ENCODE measurements at places on chromosomes 13 and 19.

- DNase-seq: no peak
Measured at GRCh38 chr13:100300708-100301107, 211.8 kb downstream of the PCCA start.

DNA sequence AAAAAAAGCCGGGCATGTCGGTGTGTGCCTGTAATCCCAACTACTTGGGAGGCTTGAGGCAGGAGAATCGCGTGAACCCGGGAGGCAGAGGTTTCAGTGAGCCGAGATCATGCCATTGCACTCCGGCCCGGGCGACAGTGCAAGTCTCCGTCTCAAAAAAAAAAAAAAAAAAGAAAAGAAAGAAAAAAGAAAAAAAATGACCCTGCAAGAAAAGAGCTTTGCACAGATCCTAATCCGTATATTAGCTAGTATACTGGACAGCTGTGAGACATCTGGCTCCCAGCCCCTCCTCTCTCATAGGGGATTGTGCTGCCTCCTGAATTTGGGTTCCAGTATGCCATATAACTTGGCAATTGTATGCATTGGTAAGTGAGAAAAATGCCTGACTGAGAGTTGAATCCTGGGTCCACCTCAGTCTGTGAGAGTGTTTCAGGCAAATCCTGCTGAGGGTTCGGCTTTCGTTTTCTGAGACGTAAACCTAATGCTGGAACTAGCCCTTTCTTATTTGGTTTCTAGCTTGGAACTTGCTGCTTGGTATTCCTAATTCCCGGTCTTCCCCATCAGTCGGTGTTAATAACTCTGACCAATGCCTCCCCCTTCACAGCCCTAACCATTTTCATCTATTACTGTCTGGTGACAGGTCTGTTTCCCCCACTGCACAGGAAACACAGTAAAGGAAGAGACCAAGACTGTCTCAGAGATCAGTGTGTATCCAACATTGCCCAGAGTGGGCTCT lies 1.3 kb upstream of the AKT2 start:
- no peak for DNase-seq

DNA sequence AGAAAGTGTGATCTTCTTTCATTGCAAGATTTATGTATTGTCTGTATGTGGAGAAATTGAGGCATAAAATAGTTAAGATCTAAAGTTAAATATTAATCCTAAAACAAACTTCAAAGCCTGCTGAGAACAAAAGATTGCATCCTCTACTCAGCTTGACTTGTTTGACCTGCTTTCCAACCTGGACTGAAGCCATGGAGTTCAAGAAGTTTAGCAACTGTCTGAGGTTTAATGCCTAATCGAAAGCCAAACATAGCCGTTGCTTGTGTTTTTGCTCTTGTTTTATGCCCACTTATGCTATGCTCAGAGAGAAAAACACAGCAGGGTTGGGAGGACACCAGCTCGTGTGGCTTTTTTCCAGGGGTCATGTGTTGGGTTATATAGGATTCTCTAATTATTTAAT lies 135.6 kb downstream of the NUFIP1 start:
- DNase-seq: no peak

- no peak for DNase-seq
Measured at GRCh38 chr19:13765395-13766094, 1.2 kb downstream of the MRI1 start.

DNA sequence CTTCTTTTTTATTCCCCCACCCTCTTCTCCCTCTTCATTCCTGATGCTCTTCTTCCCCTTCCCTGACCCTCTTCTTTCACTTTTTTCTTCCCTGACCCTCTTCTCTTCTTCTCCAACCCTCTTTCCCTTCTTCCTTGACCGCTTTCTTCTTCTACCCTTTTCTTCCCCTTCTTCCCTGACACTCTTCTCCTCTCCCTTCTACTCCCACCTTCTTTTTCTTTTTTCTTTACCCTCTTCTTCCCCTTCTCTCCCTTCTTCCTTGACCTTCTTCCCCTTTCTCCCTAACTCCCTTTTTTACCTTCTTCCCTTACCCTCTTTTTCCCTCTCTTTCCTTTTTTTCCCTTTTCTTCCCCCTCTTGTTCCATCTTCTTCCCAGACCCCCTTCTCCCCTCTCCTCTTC lies 931.3 kb downstream of the UQCRFS1 start:
- DNase-seq: no peak

GRCh38 chr13:94419304-94419924 lies 60.1 kb downstream of the DCT start:
- DNase-seq: no peak

- no peak for DNase-seq
Measured at GRCh38 chr19:35247526-35248309, 1.1 kb upstream of the LSR start.

GRCh38 chr13:107937848-107938247 lies 277.5 kb downstream of the LIG4 start:
- no peak for DNase-seq

DNA sequence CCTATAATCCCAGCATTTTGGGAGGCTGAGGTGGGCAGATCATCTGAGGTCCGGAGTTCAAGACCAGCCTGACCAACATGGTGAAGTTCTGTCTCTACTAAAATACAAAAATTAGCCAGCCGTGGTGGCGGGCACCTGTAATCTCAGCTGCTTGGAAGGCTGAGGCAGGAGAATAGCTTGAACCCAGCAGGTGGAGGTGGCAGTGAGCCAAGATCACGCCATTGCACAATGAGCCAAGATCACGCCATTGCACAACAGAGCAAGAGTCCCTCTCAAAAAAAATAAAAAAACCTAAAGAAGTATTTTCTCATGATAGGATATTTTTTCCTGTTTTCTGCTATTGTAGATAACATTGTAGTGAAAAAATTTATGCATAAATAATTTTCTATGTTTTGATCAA lies 13.3 kb downstream of the IFT88 start:
- no peak for DNase-seq

GRCh38 chr13:50026788-50027473 lies 11.7 kb downstream of the KCNRG start:
- DNase-seq: no peak

GRCh38 chr19:46620267-46620666 lies 4.6 kb downstream of the PTGIR start:
- DNase-seq: no peak

- no peak for DNase-seq
Measured at GRCh38 chr19:32397671-32398101, 7.9 kb upstream of the DPY19L3 start.

DNA sequence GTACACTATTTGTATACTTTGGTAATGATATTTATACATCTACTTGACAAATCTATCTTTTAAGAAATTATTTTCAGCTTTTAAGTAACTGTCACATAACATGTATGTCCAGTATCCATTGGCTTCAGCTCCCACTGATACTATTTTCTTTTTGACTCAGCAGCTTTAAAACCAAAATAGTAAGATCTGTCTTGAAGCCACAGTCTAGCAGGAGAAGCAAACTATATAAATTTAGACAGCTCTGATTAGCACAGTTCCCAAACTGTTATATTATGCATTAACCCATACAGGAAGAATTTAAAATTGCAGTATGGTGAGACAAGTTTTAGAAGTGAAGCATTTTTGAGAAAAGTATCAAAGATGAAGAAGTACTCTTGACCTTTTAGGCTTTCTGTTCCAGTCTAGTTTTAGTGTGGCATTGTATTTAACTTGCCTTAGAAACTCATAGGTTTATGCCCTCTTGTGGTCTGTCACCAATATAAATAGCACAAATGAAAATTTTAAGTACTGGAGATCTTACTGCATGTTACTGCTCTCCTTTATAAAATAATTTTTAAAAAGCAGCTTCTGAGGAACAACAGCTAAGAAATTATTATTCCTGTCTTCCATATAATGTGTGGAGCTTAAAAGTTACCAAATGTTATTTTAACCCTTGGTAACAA lies 24.7 kb downstream of the URI1 start:
- no peak for DNase-seq

DNA sequence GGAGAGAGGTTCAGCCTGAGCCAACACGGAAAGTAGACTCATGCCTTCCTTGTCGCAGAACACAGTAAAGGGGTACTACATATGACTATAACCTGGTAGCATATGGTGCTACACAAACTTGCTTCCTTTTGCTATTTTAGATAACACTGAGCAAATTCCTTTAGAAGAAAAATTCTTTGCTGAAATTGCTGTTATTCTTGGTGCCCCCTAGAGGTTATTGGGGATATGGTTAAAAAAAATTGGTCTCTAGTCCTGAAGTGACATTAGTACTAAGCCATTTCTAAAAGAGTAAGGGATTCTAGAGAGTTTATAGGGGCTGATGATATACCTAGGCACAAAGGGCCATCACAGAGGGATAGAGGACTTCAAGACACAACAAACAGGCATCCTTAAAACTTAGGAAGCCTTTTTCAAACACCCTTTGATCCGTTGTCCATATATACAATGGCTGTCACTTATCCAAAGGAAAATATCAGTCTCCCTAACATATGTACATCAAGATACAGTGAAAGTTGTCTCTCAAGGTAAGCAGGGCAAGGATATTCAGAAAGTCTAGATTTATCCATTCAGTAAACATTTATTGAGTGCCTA lies 13.9 kb upstream of the HS6ST3 start:
- no peak for DNase-seq

DNA sequence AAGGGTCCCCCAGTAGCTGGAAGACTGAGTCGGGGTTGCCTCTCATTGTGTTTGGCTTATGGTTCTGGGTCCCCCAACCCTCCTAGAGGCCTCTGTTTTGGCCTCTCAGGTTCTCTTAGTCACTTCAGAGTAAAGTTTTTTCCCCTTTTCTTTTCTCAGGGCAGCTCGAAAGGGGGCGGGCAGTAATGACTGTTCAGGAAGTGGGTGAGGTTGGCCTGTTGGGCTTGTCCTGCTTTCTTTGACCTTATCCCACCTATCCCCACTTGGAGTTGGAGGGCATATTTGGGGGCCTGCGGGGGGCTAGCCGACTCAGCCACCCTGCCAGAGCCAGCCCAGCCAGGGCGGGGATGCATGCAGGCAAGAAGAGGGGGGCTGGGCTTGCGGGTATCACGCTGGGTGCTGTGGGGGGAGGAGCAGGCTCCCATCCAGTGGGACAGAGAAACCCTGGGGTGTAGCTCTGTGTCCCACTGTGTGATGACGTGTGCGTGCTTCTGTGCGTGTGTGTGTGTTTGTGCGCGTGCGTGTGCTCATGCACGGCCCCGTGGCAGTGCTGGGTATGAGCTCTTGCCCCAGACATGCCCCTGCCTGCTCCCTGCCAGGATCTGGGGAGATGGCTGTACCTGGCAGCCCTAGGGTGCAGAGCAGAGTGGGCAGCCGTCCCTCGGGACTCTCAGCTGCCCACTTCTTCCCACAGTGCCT lies 1.4 kb downstream of the CIC start:
- peak; percentile 58 for DNase-seq

DNA sequence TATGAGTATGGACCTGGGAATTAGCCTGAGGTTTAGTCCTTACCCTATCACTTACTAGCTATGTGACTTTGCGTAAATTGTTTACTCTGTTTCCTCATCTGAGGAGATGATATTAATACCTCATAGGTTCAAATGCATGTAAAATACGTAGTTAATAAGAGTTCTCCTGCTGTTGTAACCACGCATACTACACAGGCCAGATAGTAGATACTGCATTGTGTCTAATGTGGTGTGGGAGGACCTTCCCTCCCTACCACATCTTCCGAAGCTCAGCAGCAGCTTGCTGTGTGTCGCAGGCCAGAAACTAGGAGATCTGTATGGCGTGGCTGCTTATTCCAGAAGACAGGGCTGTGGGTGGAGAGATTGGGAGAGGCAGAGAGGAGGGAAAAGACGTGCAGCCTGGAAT lies 23.0 kb downstream of the GTF2F2 start:
- DNase-seq: no peak

DNA sequence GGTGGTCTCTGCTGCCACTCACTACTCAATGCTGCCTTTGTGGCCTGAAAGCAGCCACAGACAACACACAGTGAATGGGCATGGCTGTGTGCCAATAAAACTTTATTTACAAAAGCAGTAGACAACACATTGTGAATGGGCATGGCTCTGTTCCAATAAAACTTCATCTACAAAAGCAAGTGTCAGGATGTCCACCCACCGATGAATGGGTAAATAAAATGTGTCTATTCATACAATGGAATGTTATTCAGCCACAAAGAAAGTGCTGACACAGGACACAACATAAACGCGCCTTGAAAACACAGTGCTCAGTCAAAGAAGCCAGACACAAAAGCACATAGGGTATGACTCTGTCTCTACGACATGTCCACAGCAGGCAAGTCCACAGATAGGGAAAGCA lies 20.1 kb downstream of the ZSCAN5A start:
- no peak for DNase-seq

DNA sequence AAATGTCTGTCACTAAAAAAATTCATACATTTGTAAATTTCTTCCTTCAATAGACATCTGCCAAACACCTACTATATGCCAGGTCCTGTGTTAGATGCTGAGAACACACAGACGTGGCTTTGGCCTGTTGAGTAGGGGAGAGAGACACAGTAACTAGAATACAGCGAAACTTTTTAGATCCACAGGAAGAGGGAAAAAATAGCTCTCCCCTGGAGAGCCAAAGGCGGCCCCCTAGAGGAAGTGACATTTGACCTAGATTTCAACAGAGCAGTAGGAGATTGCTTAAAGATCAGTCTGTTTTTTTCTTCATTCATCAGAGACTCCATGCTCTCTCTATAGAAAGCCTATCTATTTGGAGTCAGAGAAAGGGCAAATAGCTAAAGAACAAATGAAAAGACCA lies 11.3 kb downstream of the LCP1 start:
- DNase-seq: no peak

DNA sequence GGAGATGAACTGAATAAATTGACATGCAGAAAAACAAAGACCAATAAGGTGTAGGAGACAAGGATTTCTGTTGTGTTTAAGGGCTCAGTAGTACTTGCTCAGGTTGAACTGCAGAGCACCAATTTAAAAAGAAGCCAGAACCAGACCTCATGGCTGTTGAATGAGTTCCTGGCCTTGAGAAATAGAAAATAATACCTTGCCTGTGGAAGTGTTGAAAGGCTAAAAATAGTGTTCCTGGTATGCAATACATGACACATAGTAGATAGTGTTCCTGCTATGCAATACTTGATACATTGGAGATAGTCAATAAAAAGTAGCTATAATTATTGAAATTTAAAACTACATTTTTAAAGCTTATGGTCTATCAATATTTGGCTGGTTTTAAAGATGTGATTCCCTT lies 595.8 kb downstream of the PCDH9 start:
- DNase-seq: no peak
